ENCODE measurements at places on chromosomes 11 and 22. TPM values are rescaled to one million over a fixed set of nuclear protein-coding genes. Genes with fewer than 3 reads are reported as not detected.

APOA5 gene
- total RNA-seq: not detected

ZDHHC13 gene
- total RNA-seq: 19.8 TPM

BTBD10 gene
- 28.2 TPM for total RNA-seq

NUDT8 gene
- total RNA-seq: 11.0 TPM

VPREB3 gene
- not detected for total RNA-seq

TRIM34 gene
- total RNA-seq: not detected

UPK2 gene
- total RNA-seq: not detected

ASRGL1 gene
- 50.1 TPM for total RNA-seq

LRP4 gene
- 23.5 TPM for total RNA-seq

CARD18 gene
- not detected for total RNA-seq

OR2D2 gene
- total RNA-seq: 0.44 TPM

ISX gene
- not detected for total RNA-seq

CREB3L1 gene
- total RNA-seq: 0.75 TPM

PICALM gene
- 109 TPM for total RNA-seq

OR2AT4 gene
- total RNA-seq: not detected
